SJSA1 (cell line): ENCODE measurements at places on chromosomes 16 and 17.

GRCh38 chr16:31082368-31083045 lies 6.2 kb downstream of the PRSS53 start:
- no peak for DNase-seq

- DNase-seq, result no peak
Measured at GRCh38 chr17:41962111-41962510, 4.5 kb upstream of the CNP start.

DNA sequence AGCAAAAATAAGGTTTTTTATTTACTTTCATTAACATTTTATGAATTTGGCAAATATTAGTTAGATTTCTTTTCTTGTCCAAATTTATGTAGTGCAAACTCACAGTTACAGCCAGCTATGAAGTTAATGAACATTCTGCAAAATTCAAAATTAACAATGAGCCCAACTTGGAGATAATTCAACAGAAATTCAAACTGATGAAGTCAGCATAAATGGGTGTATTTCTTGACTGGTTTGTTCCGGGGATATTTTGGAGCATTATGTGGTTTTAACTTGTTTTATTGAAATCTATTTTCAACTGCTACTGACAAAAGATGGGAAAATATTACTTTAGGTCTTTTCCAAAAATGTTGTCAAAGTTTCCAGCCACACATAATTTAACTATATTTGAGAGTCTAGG lies 807.9 kb downstream of the CDH8 start:
- DNase-seq, result no peak

DNA sequence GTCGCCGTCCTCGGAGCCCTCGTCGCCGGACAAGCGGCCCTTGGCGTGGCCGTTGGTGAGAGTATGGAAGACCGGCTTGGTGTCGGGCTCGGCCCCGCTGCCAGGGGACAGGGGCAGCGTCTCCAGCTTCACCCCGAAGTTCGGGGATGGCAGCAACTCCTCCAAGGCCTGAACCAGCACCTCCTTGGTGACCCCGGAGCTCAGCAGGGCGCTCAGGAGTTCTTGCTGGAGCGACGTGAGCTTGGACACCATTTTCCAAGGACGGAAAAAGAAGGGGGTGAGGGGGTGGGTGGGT lies 279 bp downstream of the HNF1B start:
- DNase-seq, result no peak

DNA sequence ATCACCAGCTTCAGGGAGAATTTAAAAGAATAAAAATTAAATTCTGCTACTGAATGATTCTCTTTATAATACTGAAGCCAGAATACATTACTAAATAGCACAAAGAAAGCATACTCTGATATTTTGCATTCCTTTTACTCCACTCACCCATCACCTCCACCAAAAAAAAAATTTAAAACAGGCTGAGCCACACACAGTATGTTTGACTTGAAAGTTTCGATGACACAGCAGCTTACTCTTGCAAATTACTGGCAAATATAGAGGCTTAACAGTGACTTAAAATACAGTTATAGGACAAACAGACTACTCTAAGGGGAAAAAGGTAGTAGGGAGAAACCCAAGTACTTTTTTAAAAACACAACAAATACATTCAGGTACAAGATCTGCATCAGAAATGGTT lies 39.2 kb downstream of the GPATCH8 start:
- DNase-seq, result no peak
